ENCODE measurements at places on chromosomes 11 and 22.

- no peak for DNase-seq
Observed at GRCh38 chr11:112931703-112932102, 29.5 kb upstream of the NCAM1 start.

DNA sequence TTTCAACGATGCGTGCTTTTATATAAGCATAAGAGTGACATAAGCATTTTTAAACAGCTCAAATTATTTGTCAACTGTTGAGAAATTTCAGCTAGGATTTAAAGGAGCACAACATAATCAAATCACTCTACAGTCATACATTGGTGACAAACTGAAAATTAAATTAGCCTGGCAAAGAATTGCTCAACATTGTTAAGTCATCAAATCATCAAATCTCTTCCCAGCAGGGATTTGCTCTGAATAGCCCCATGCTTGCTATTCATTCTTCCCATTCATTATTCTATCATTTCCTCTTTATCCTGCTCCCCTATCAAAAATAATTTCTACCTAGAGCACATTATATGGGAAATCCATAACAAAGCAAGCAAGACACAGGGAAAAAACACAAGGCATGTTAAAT is 198.7 kb upstream of the LUZP2 start:
- DNase-seq, result no peak

GRCh38 chr22:40487663-40488249 is 117.4 kb downstream of the SGSM3 start:
- DNase-seq, result peak; percentile 43

- DNase-seq, result no peak
Observed at GRCh38 chr22:41742918-41743317, 43.6 kb downstream of the MEI1 start.

- no peak for DNase-seq
Observed at GRCh38 chr11:5738431-5738830, 2.2 kb downstream of the OR56B1 start.

DNA sequence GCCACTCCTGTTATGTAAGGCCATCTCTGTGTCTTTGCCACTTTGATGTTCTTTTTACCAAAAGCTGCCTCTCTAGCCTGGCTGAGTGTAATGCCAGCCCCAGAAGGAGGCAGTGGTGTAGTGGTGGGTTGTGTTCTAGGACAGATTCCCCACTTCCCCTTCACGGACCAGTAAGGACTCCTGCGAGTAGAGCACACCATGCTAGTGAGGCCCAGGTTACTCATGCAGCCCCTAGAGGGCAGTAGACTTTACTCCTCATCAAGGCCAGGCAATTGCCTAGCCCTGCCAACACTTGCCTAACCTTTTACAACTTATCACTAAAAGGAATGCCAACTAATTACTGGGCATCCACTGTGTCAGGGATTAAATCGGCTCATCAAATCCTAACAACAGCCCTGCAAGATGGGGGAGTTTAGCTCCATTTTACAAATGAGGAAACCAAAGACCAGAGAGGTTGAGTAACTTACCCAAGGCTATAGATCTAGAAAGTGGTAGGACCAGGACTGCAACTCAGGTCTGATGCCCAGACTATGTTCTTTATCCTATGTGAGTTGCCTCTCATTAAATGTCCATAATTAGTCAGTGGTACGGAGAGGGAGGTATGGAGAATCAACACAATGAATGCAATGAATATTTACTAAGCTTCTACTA is 75.3 kb downstream of the APIP start:
- DNase-seq, result peak; percentile 52

- DNase-seq, result no peak
Observed at GRCh38 chr22:22449819-22450218, 58.7 kb downstream of the ZNF280B start.

GRCh38 chr11:28470180-28470579 is 362.0 kb downstream of the METTL15 start:
- no peak for DNase-seq

DNA sequence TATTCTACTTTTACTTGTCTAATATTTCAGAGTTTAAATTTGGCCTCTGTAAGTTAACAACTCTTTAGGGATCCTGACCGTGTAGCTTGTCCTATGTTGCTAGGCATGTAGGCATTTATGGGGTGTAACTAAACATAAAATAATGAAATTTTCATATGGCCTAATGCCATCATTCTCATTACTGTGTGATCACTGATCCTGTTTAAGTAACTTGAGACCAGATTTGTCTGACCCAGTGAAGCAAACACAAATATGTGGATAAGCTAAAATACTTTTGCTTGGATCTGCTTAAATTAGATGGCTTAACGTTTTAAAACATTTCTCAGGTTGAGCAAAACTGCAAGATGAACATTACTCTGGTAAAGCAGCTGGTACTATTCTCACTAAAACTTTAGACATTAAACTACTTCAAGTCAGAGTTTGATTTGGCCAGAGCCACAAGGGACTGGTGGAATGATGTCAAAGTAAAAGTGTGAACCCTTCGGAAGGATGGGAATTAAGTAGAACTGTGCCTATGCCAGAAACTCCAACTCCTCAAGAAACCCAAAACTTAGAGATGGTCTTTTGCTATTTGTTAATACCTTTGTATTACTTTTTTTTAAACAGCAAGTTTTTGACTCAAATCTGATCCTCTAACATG is 12.5 kb downstream of the QSER1 start:
- DNase-seq, result no peak

- DNase-seq, result no peak
Observed at GRCh38 chr11:119368121-119369034, 13.1 kb downstream of the USP2 start.

DNA sequence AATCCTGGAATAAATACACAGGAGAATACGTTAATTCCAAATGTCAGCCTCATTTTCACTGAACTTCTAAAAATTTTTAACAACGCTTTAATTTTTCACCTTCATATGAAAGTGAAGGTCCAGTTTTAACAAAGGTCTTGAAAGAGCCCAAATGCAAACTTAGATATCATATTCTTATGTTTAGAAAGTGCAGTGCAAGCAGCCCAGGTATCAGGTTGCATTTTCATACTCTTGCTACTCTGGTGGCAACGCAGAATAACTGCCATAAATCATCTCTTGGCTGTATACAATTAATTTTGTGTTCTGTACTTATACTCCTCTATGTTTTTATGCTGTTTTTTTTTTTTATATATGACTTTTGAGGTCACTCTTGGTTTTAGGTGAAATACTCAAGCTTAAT is 496.7 kb upstream of the ARHGAP42 start:
- no peak for DNase-seq

- no peak for DNase-seq
Observed at GRCh38 chr11:93857413-93858120, 7.1 kb upstream of the VSTM5 start.

DNA sequence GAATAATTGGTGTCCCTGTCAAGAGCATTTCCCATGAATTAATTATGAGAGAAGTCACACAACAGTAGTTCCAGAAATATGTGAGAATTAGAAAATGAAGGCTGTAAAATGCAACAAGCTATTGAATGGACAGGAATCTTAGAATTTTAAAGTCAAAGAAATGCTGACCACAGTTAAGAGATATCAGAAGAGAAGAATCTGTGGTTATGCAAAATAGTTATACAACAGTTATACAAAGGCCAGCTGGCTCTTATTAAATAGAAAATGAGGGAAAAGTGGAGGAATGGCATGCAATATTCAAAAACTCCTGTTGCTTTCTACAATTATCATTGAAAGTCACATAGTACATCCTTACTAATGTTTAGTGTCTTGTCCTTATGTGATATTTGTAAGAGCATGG is 27.4 kb downstream of the CASP12 start:
- DNase-seq, result no peak

- no peak for DNase-seq
Observed at GRCh38 chr11:91459840-91460239, 764.8 kb upstream of the FAT3 start.

- no peak for DNase-seq
Observed at GRCh38 chr11:69423611-69424385, 57.7 kb upstream of the LINC01488 start.

DNA sequence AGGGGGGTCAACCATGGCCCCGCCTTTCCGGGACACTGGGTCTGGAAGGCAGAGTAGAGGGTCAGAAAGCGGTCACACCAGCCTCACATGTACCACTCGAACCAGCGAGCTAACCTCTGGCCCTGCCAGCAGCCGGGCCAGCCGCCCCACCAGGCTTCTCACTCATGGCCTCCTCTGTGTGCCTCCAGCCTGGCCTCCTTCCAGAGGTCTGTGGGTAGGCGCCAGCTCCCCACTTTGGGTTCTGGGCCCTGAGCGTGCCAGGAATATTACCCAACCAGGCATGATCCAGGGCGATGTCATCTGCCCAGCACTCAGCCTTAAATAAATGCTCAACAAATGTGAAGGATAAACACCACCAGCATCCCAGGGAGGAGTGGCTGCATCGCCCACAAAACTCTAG is 5.8 kb downstream of the SCUBE1 start:
- no peak for DNase-seq

- DNase-seq, result no peak
Observed at GRCh38 chr22:35345808-35346505, 34.9 kb upstream of the HMOX1 start.

DNA sequence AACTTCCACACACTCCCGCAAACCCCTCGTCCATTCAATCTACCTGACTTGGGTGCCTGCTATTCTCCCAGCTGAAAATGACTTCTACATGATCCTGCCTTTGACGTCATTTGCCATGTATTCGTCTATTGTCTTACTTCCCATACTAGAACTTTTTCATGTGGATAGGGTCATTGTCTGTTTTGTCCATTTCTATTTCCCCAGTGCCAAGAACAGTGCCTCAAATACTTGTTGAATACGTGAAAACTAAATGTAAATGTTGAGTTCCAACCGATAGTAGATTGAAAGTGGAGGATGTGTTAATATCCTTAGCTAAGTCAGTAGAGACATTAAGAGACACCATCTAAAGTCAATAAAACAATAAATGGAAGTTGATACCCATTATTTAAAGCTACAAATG is 935 bp downstream of the TRIM68 start:
- DNase-seq, result no peak

DNA sequence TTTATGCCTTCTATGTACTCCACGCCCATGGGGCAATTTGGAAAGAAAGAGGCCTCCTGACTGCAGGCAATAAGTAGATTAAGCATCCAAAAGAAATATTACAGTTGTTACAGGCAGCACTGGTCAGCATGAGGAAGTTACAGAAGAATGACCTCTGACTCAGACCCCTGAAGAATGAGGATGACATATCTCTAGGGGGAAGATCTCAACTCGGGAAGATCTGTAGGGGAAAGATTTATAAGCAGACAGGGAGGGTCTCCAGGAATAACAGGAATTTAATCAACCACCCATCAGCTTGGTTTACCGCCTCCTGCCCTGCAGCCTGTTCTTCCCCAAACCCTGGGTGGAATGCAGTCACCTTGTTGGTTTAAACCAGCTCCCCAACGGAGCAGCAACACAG is 58.0 kb downstream of the RCN1 start:
- DNase-seq, result no peak

GRCh38 chr11:71551711-71552110 is 3.5 kb downstream of the KRTAP5-9 start:
- DNase-seq, result no peak

- DNase-seq, result no peak
Observed at GRCh38 chr11:46322759-46323158, 24.5 kb upstream of the DGKZ start.

DNA sequence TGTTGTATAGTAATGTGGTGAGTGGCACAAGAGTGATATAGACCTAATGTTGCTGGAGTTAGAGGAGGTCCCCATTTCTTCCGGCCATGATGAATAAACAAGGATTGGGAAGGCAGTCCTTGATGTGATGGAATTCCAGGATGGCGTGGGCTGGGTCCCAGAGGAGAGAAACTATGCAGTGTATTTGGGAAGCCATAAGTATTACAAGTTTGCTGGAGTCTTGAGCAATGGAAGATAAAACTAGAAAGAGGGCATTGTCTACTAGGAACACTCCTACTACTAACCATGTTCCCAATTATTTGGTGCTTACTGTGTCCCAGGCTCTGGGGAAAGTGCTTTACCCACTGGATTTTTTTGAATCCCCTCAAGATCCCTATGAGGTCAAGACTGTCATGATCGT is 20.0 kb downstream of the LDLRAD3 start:
- DNase-seq, result no peak

DNA sequence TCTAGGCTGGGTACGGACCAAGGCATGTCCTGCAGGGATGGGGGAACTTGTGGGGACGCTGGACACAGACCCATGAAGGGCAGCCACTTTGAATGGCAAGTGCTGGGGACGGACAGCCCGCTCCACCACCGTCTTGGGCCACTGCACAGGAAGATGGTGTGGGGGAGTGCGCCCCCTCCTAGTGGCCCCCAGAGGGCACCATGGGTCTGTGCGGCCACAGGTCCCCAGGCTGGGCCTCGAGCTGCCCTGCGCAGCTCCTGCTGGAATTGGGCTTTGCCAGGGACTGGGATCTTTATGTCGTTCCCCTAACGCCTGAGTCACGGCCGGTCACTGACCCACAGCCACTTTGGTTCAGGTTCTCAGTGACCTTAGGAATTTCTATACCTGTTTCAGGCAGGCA is 44.4 kb downstream of the NAT10 start:
- DNase-seq, result no peak

GRCh38 chr11:61962213-61963015 is 5.0 kb downstream of the FTH1 start:
- no peak for DNase-seq

- DNase-seq, result no peak
Observed at GRCh38 chr11:79663017-79663416, 222.2 kb upstream of the TENM4 start.

GRCh38 chr11:92380882-92381281 is 156.3 kb downstream of the FAT3 start:
- no peak for DNase-seq

GRCh38 chr22:44650806-44651205 is 51.2 kb upstream of the PRR5 start:
- DNase-seq, result no peak

GRCh38 chr11:115780646-115781362 is 276.6 kb upstream of the CADM1 start:
- DNase-seq, result no peak

- peak; percentile 59 for DNase-seq
Observed at GRCh38 chr11:128956401-128957201, 13.9 kb upstream of the TP53AIP1 start.

DNA sequence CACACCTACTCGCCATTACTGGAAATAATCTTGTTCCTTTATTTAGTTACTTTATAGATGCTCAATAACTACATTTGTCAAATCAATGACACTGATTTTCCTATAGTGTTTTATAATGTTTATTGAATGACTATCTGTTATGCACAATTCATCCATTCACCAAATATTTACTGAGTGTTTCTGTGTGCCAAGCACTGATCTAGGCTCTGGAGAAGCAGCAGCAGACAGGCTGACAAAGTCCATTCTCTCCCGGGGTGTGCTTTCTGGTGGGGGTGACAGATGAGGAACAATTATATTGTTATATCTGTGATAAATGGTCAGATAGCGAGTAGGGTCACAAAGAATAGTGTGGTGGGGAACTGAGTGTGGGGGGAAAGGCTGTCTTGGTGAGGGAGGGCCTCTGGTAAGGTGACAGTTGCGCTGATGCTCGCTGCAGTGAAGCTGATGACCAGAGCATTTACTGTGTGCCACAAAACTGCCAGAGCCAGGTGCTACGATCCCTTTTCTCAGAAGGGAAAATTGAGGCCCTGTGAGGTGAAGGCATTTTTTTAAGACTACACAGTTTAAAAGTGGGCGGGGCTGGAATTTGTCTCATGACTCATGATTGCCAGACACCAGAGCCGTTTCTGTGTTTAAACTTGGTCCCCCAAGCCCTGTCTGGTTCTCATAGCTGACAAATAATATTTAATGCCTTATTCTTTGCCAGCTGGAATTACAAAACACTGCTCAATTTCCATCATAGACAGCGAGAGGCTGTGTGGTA is 10.2 kb downstream of the PACS1 start:
- DNase-seq, result no peak
